Bronchial epithelial cell (primary cell): ENCODE measurements at places on chromosomes 7 and 10. TPM values are rescaled to one million over a fixed set of nuclear protein-coding genes. Genes with fewer than 3 reads are reported as not detected.

LRRTM3 gene
- total RNA-seq, result not detected in 2 replicates

- DNase-seq, result peak; percentile 47
Measured at GRCh38 chr7:113109718-113110117, 8.6 kb downstream of the SMIM30 start.

GRCh38 chr10:118501637-118502440 is 93.6 kb downstream of the PRLHR start:
- peak; percentile 100 for DNase-seq

PLA2G12B gene
- not detected in 2 replicates for total RNA-seq

OPN1SW gene
- total RNA-seq, result not detected in 2 replicates

DNA sequence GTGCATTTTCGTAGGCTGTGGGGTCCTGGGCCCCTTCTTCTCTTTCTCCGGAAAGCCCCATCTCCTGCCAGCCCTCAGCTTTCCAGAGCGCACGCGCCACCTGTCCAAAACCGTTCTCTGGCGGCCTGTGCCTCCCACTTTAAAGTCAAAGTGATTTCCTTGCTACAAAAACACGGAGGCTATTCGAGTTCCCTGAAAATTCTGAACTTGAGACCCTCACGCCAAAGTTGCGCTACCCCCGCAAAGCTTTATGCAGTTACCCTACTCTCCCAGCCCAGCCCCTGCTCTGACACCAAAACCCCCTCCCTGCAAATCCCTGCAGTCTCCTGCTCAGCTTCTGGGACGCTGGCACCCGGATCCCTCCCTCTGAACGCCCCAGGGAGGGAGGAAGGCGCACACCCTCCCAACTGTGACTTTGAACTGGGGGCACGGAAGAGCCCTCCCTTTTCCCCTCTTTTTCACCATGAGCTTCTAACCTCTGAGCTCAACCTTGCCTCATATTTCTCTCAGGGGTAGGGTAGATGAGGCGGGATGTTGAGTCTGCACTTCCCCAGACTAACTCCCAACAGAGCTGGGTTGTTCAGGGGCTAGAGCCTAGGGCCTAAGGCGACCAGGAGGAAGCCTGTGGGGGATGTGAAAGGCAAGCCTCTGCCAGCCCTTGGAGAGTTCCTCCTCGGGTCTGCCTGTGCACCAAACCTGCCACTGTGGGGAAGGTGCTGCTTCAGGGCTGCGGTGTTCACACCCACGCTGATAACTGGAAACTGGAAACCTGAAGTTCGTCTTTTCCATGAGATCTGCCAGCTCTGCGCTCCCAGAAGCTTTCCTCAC is 2.7 kb upstream of the PAX4 start:
- no peak for DNase-seq

GRCh38 chr10:12397941-12398340 is 48.6 kb downstream of the CAMK1D start:
- DNase-seq, result no peak

GLUD1 gene
- 225 and 249 TPM in 2 replicates for total RNA-seq

- DNase-seq, result no peak
Measured at GRCh38 chr10:131259535-131259934, 52.0 kb downstream of the TCERG1L start.

DNA sequence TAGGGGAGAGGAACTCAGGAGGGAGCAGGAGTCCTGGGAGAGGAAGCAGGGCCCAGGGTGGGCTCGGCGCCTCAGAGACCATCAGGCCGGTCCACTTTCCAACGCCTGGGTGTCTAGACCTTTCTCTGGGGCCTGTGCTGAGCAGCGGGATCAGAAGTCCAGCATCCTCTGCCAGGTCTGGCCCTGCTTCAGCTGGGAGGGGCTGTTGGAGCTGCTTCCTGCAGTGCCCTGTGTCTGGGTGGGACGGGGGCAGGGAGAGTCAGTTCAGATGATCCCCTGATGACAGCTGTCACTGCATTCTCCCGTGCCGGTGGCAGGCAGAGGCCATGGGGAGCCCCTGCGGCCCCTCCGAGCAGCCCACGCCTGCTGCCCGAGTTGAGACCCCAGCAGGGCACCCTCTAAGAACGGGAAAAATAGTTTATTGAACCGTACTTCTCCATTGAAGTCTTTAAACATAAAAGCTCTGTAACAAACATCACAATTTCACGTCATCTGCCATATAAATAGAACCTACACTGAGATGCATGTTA is 23.3 kb downstream of the AP5Z1 start:
- DNase-seq, result no peak

- no peak for DNase-seq
Measured at GRCh38 chr10:102926842-102927241, 8.7 kb downstream of the CNNM2 start.

DNA sequence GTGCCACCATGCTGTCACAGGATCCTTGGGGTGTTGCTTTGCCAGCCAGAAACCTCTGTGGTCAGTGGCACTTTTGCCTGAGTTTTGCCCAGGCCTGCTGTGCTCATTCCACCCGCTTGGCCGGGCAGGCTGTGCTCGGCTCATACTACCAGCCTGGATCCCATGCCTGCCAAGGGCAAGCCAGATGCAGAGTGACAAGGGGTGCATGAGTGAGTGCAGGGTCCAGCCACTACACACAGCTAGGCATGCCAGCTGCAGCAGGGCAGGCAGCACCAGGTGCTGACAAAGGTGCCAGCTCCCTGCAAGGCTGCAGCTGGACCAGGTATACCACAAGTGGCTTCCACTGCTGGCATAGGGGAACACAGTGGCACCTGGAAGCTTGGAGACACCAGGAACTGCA is 28.6 kb downstream of the C10orf67 start:
- no peak for DNase-seq

DNA sequence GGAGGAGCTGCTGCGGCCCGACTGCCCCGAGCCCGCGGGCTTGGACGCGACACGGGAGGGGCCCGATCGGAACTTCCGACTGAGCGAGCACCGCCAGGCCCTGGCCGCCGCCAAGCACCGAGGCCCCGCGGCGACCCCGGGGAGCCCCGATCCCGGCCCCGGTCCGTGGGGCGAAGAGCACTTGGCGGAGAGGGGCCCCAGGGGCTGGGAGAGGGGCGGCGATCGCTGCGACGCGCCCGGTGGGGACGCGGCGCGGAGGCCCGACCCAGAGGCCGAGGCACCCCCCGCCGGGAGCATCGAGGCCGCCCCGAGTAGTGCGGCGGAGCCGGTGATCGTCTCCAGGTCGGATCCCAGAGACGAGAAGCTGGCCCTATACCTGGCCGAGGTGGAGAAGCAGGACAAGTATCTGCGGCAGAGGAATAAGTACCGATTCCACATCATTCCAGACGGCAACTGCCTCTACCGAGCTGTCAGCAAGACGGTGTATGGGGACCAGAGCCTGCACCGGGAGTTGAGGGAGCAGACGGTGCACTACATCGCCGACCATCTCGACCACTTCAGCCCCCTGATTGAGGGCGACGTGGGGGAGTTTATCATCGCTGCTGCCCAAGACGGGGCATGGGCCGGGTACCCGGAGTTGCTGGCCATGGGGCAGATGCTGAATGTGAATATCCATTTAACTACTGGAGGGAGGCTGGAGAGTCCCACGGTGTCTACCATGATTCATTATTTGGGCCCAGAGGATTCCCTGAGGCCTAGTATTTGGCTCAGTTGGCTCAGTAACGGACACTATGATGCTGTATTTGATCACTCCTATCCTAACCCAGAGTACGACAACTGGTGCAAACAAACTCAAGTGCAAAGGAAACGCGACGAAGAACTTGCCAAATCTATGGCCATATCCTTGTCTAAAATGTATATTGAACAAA is 1.4 kb downstream of the OTUD1 start:
- peak; percentile 64 for DNase-seq

SUPV3L1 gene
- total RNA-seq, result 39.2 and 46.6 TPM in 2 replicates

GRM3 gene
- total RNA-seq, result not detected in 2 replicates

GRCh38 chr10:133129859-133130495 is 30.0 kb upstream of the KNDC1 start:
- no peak for DNase-seq

RUFY2 gene
- total RNA-seq, result 18.7 and 21.4 TPM in 2 replicates

WIPF3 gene
- total RNA-seq, result under 0.01 TPM in 2 replicates

GRCh38 chr10:108612485-108612884 is 1310.8 kb downstream of the XPNPEP1 start:
- no peak for DNase-seq

MAD1L1 gene
- 57.4 TPM in 2 replicates for total RNA-seq

ZNF467 gene
- 0.26 and 3.5 TPM in 2 replicates for total RNA-seq

PNLIP gene
- total RNA-seq, result under 0.01 TPM in 2 replicates

GRCh38 chr10:72276013-72276387 is 2.3 kb downstream of the DDIT4 start:
- DNase-seq, result peak; percentile 84

DNA sequence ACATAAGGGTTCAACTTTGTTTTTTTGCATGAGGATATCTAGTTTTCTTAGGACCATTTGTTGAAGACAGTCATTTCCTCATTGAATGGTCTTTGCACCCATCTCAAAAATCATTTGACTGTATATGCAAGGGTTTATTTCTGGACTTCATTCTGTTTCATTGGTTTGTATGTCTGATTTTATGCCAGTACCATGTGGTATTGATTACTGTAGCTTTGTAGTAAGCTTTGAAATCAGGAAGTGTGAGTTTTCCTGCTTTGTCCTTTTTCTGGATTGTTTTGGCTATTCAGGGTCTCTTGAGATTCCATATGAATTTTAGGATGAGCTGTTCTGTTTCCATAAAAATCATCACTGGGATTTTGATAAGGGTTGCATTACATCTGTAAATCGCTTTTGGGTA is 63.9 kb downstream of the SND1 start:
- DNase-seq, result no peak

INSYN2A gene
- under 0.01 TPM in 1 of 2 replicates, not detected in the other for total RNA-seq

DNA sequence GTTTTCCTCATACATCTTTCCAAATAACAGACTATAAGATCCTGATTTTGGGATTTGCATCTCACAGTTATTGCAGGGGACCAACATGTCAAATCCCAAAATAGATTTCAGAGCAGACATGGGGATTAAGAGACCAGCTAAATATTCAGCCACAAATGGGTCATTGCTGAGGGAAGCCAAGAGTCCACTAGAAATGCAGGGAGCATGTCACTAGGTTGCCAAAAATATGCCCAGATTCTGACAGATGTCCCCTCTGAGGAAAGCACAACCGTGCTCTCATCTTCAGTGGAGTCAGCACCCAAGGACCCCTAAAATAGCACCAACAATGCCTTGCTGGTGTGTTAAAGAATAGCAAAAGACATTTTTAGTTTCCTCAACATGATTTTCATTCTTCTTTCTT is 56.2 kb upstream of the AGK start:
- DNase-seq, result no peak

R3HCC1L gene
- 13.7 and 15.7 TPM in 2 replicates for total RNA-seq

DNA sequence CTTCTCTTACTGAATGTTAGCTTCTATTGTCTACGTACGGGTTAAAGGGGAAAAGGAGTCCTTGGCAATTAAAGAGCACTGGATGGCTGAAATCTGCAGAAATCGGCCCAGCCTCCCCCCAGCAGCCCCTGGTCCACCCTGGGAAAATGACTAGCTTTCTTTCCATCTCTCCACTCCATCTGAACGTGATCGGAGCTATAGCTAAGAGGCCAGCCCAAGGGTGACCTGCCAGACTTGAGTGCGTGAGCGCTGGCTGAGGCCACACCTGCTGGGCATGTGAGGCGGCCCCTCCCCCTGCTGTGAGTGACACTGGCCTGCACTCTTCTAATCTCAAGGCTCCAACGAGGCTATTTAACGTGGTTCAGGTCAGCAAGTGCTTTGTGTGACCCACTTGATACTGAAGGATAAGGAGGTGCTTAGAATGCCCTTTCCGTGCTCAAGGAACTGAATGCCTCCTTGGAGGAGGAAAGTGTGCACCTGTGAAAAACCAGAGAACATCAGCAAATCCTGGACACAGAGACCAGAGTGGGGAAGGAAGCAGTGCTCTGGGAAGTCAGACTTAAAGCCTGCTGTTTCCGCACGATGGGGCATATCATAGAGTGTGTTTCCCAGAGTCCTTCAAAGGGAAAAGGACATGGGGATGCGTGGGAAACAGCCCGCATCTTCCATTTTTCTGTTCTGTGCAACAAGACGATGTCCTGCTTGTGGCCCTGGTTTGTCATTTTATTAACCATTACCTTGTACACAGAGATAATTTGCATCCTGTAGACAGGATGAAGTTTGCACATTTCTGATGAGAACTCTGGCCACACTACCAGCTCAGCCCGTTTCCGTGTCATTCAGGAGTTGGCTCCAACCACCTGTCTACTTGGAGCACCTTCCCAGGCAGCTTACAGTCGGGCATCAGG is 12.5 kb upstream of the MNX1 start:
- no peak for DNase-seq

MDH2 gene
- 45.0 and 52.4 TPM in 2 replicates for total RNA-seq

GRCh38 chr10:79238606-79239005 is 108.7 kb upstream of the PPIF start:
- no peak for DNase-seq

DMTF1 gene
- 40.8 and 54.0 TPM in 2 replicates for total RNA-seq

DNA sequence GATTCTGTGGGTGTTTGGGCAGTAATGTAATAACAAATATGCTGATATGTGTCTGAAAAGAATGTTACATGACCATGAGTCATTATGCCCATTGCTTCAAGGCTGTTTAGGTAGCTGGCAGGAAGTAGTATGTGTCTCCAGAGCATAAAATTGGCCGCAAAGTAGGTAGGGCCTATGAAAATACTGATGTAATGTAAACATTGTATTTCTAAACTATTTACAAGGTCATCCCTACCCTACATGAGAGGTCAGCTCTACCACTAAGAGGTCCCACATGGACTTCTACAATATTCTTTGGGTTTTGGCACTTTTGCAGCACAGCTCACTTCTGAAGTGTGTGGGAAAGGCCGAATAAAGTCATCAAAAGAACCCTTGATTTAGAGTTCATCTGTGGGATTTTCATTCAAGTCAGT is 301.9 kb downstream of the AHR start:
- peak; percentile 99 for DNase-seq
